Erythroblast (primary cell): ENCODE measurements at places on chromosomes 16 and 17.

DNA sequence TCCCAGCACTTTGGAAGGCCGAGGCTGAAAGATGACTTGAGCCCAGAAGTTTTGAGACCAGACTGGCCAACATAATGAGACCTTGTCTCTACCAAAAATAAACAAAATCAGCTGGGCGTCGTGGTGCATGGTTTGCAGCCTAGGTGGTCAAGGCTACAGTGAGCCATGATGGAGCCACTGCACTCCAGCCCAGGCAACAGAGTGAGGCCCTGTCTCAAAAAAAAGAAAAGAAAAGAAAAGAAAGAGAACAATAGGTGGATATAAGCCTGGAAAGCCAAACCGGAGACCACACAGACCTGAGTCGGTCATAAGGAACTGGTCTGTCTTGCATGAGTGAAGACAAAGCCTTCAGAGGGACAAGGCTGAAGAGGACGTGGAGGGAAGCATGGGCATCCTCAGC is 14.4 kb downstream of the ATP6V0D1 start:
- DNase-seq: no peak

DNA sequence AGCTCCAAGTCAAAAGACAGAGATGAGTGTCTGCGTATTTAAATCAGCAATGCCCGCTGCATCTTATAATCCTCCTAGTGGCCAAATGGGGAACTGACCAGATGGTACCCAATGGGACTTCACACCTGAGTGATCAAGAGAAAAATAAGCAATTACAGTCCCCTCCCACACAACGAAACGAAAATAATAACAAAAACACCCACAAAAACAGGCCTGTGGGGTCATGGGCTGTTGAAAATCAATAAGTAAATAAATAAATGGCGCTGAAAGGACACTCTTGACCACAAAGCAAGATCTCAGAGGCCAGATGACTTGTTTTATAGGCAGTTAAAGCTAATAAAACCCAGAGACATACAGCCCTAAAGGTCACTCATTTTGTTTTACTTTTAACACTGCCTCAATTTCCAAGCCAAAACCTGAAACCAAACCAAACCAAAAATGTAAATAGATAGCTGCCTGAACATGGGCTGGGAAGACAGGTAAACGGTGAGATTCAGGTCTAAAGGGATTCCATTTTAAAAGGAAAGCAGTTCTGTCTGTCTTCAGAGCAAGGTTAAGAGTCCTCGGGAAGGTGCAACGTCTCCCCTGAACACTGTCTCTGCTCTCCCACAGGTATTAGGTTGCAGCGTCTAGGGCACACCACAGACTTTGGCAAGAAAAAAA is 1.3 kb downstream of the ZNF821 start:
- DNase-seq: peak; percentile 80

GRCh38 chr16:10561425-10561824 is 19.0 kb downstream of the EMP2 start:
- DNase-seq: no peak

- DNase-seq: no peak
Measured at GRCh38 chr16:25413975-25414374, 156.3 kb upstream of the ZKSCAN2 start.

- DNase-seq: peak; percentile 21
Measured at GRCh38 chr16:75550211-75550662, 5.8 kb downstream of the TMEM231 start.

GRCh38 chr17:46974086-46974485 is 5.0 kb downstream of the RPRML start:
- DNase-seq: no peak

DNA sequence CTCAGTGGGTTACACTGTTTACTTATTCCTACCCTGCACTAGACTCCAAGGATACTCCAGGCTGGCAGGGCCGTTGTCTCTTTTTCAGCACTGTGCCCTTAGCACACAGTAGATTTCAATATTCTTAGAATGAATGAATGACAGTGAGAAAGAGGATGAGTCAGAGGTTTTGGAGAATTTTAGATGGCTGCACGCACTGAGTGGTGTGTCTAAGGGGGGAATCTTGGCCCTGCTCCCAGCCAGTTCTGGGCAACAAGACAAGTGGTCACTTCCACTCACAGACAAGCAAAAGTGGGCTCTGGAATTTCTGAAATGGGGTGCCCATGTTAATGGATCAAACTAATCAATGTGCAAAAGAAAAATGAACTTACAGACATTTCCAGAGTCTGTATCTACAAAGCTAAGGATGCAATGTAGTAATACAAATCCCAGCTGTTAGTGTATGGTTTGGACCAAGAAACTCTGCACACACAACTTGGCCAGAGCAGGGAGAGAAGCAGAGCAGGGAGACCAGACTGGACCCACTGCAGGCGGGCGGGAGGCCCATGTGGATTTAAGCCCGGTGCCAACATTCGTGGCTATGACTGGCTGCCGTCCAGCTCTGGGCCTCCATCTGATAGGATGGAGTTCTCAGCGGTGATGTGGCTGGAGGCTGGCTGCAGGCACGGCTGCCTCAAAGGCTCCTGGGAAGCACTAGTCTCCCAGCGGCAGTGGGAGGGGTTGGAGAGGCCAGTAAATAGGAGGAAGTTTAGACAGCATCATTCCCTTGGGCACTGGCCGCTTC is 95.6 kb upstream of the CDYL2 start:
- DNase-seq: no peak

DNA sequence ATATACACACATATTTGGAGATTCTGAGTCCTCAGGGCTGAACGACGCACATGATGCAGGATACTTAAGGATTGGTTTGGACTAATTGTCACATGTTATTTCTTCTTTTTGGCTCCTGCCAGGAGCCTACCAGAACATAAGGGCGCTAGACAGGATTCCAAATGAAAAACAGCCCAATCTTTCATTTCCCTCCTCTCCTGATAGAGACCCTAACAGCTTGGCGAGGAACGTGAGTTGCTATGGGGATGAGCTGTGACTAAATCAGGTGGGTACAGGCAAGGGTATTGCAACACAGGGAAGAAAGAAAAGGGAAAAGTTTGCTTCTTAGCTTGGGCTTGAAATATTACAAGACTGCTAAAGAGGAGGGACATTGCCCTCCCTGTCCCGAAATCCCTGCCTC is 109.9 kb downstream of the AIPL1 start:
- no peak for DNase-seq

- DNase-seq: no peak
Measured at GRCh38 chr17:47325176-47325575, 1.4 kb downstream of the EFCAB13 start.

GRCh38 chr17:76519048-76519966 is 18.1 kb upstream of the RHBDF2 start:
- DNase-seq: no peak

- DNase-seq: no peak
Measured at GRCh38 chr16:86281421-86281820, 228.9 kb upstream of the FOXF1 start.

- DNase-seq: no peak
Measured at GRCh38 chr16:25033852-25034251, 18.7 kb upstream of the ARHGAP17 start.

GRCh38 chr17:3897731-3898130 is 4.9 kb upstream of the CAMKK1 start:
- no peak for DNase-seq

- DNase-seq: no peak
Measured at GRCh38 chr17:68346448-68346847, 55.2 kb downstream of the ARSG start.

- DNase-seq: peak; percentile 88
Measured at GRCh38 chr17:596763-597644, 117.6 kb downstream of the VPS53 start.

- DNase-seq: no peak
Measured at GRCh38 chr16:64754279-64754678, 367.6 kb downstream of the CDH11 start.

GRCh38 chr17:42347606-42348005 is 40.6 kb downstream of the STAT3 start:
- no peak for DNase-seq

DNA sequence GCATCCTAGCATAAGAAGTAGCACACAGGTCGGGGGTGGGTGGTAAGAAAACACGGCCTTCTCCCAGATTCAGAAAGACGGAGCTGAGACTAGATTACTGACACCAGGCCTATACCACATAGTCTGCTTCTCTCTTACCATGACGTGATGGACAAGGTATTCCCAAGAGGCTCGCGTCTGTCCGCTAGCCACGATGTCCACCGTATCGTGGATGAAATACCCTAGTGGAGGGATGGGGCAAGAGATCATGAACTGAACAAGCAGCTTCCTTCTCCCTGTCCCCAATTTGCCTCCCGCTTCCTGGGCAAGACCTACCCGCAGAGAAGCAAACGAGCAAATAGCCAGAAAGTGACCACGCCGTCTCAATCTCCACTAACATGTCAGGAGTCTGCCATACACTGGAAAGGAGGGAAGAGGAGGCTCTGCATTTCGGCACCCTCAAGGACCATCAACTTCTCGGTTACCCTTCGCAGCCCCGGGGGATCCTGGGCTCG is 820 bp downstream of the TLCD1 start:
- peak; percentile 63 for DNase-seq

GRCh38 chr17:2995377-2995776 is 68.0 kb downstream of the OR1D5 start:
- no peak for DNase-seq

DNA sequence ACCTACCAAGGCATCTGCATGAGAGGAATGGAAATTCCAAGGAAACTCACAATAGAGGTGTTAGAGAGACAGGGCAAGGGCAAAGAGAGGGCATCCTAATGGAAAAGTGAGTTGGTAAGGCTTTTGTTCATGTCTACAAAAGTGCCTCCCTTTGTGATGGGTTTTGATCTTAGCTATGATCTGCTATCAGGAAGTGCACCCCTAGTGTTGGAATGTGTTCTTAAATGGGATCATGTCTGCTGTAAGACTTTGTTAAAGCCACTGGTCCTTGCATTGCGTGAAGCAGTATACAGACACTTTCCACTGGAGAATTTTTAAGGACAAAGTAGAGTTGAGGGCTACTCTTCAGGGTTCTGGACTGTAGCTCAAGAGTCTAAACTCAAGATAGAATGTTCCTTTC is 92.0 kb downstream of the MAP2K6 start:
- DNase-seq: peak; percentile 1

GRCh38 chr17:70138291-70138865 is 31.0 kb upstream of the KCNJ2 start:
- DNase-seq: no peak

DNA sequence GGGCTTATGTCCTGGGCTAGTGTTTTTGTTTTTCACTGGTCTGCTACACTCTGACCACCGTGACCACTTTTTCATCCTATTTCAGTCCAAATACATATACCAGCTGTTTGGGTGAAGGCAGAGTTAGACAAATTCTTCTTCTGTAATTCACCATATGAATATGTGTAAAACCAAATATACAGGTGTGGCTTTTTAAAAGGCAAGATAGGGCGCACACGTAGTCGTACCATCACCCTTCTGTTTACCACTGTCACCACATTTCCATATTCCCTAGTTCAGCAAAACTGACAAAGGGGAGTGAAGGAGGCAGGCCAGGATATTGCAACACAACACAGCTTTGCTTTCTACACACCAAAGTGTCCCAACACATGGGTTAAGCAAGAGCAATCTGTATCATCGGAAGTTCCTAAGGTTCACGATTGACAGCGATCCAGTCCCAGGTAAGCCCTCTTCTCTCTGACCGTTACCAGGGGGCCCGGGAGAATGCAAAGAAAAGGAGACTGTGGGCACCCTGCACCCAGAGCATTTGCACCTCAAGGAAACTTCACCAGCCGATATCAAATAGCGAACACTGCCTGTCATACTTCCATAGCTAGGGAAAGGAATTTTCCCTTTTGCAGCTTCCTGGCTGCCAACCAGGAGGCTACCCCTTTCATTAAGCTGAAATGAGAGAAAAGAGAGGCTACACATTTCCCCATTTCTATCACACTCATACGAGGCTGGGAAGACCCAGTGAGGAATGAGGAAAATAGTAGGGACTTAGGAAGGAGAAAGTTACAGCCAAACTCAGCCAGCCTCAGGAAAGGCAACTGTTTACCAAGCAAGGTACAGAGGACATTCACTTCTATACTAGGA is 23.1 kb downstream of the CREBBP start:
- DNase-seq: no peak

DNA sequence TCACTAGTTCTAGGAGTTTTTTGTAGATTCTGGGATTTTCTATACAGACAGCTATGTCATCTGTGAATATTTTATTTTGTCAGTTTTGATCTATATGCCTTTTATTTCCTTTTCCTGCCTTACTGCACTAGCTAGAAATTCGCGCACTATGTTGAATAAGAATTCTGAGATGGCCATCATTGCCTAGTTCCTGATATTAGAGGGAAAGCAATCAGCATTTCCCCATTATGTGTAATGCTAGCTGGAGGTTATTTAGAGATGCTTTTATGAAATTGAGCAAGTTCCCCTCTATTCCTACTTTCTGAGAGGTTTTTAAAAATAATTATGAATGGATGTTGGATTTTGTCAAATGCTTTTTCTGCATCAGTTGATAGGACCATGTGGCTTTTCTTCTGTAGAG is 23.8 kb downstream of the MPRIP start:
- no peak for DNase-seq
